Fibroblast of skin of left biceps (primary cell): ENCODE measurements at places on chromosomes 16 and 17.
A peak's percentile ranks its signal among the peaks of the same experiment; 100 is the strongest.

- no peak for DNase-seq
These were observed 64.9 kb upstream of the CHMP6 start for GRCh38 chr17:80926591-80927250.

DNA sequence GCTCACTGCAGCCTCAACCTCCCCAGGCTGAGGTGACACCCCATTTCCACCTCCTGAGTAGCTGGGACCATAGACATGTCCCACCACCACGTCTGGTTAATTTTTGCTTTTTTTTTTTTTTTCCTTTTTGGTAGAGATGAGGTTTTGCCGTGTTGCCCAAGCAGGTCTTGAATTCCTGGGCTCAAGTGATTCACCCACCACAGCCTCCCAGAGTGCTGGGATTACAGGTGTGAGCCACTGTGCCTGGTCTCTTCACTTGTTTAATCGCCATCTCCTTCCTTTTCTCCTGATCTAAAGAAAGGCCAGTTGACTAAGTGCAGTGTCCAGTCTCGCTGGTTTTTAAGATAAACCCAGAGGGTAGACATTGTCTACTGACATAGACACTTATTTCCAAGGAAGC lies 152.0 kb downstream of the C16orf95 start:
- DNase-seq: no peak

- DNase-seq: no peak
These were observed 65.9 kb downstream of the CEP95 start for GRCh38 chr17:64572682-64573154.

- DNase-seq: no peak
These were observed 16.3 kb downstream of the MEIOC start for GRCh38 chr17:44672479-44673093.

DNA sequence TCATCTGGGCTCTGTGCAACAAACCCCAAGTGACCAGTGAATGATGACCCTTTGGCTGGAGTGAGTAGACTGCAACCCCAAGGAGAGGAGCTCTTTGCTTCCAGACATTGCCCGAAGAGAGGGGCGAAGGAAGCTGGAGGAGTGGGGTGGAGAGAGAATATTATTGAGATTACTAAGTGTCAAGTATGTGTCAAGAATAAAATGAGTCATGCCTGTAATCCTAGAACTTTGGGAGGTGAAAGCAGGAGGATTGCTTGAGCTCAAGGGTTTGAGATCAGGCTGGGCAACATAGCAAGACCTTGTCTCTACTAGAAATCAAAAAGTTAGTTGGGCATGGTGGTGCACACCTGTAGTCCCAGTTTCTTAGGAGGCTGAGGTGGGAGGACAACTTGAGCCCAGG lies 142.0 kb upstream of the CCL2 start:
- DNase-seq: no peak

GRCh38 chr17:74810699-74811485 lies 34.7 kb upstream of the NAT9 start:
- no peak for DNase-seq

- no peak for DNase-seq
These were observed 198.4 kb downstream of the COPRS start for GRCh38 chr17:31660684-31661083.

DNA sequence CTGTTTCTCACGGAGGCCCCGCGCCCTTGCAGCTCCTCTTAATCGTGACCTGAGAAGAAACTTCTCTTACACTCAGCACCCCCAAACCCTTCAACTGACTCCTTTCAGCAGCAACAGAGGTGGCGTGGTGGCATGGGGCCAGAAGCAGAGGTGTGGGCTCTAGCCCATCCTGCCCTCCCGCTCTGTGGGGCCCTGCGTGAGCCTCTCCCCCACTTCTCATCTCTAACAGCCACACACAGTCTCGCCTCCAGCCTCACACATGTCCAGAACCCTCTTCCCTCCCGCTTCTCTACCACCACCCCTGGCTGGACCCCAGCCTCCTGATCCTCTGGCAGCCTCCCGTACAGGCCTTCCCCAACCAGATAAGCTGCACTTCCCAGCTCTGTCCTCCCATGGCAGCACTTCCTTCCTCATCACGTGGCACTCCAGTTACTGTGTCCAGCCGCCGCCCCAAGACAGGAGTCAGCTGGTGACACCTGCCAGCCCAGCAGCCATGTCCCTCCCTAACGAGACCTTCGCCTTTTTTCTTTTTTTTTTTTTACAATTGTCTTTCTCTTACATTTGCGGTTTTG lies 30.5 kb downstream of the NSMCE1 start:
- no peak for DNase-seq

GRCh38 chr17:77905266-77905665 lies 53.2 kb upstream of the TNRC6C start:
- DNase-seq: no peak

DNA sequence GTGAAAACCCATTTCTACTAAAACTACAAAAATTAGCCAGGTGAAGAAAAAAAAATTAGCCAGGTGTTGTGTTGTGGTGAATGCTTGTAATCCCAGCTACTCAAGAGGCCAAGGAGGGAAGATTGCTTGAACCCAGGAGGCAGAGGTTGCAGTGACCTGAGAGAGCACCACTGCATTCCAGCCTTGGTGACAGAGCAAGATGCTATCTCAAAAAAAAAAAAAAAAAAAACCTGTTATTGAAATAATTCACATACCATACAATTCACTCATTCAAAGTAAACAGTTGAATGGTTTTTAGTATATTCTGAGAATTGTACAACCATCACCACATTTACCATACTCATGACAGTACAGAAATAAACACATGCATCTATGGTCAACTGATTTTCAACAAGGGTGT lies 31.0 kb downstream of the ZNRF1 start:
- DNase-seq: peak; percentile 33

GRCh38 chr16:50842013-50842505 lies 100.2 kb downstream of the CYLD start:
- no peak for DNase-seq
